NCI-H2081 treated with DMSO at 0.1 percent for 48 hours (cell line): ENCODE measurements at places on chromosomes 5 and 9.
A peak's percentile ranks its signal among the peaks of the same experiment; 100 is the strongest.

DNA sequence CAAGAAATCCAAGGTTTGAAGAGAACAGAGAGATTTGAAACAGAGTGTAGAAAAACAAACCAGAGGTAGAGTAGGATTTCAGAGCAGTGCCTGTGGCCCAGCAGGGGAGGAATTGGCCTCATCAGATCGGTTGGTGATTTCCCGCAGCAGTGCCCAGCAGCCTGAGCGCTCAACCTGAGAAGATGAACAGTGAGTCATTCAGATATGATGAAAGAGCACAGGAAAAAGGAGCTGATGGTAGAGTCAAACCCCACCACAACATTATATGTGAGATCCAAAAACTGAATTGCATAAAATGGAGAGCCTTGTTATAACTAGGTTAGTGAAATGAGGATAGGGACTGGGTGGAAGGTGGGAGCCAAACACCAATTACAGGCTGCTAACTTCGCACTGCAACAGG lies 248.9 kb downstream of the PIK3R1 start:
- DNase-seq, result no peak

DNA sequence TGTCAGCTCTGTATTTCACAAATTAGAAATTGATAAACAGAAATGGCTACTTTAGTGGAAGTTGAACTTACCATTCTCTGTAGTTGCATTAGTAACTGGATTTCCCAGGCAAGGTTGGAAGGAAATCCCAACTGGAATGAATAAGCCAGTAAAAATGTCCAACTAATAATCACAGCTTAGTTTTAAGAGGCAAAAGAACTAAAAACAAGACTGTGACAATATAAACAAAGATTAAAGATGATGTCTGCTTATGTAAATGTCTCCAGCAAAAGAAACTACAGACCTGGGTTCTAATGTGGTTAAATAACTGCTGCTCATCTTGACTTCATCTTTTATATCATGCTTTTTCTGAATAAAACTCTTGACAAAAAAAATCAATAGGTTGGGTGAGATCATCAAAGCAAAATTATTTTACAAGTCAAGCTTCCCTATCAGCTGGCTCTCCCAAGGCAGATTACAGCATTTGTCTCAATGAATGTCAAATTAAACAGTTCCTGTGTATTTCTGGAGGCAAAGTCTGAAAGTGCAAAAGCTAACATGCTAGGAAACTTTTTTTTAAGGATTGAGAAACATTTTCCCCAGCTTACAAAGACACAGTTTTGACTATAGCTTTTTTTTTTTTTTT lies 62.3 kb upstream of the HMHB1 start:
- no peak for DNase-seq

- no peak for DNase-seq
Measured at GRCh38 chr5:80962630-80963520, 2.7 kb downstream of the RASGRF2 start.

DNA sequence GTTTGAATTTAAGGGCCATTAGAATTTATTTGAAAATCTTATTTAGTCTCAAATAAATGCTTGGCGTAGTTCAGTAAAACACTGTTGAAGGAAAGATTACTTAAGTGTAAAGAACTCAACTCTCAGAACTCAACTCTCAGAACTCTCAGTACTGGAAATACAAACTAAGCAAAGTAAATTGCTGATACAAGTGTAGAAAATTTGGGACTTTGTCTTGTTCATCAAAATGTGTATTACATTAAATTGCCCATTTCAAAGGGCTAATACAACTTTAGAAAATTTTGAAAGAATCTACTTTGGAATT lies 99.4 kb downstream of the CSNK1G3 start:
- DNase-seq, result no peak

GRCh38 chr5:138719811-138720210 lies 33.4 kb upstream of the CTNNA1 start:
- DNase-seq, result no peak

- no peak for DNase-seq
Measured at GRCh38 chr9:74951725-74952151, 974 bp downstream of the C9orf40 start.

DNA sequence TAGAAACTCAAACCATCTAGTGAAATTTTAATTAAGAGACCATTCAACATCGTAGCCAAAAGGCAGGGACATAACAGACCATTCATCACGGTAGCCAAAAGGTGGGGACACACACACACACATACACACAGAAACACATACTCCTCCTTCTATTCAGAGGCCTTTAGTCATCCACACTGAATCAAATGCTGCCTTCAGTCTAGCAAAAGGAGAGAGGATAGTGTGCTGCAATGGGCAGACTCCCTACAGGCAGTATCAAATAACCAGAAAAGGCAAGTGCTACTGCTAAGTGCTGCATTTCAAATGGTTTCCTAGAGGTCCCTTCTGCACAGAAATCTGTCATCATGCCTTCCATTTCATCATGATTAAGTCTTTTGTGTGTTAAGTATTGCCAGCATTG lies 303.9 kb downstream of the TRIM32 start:
- no peak for DNase-seq

DNA sequence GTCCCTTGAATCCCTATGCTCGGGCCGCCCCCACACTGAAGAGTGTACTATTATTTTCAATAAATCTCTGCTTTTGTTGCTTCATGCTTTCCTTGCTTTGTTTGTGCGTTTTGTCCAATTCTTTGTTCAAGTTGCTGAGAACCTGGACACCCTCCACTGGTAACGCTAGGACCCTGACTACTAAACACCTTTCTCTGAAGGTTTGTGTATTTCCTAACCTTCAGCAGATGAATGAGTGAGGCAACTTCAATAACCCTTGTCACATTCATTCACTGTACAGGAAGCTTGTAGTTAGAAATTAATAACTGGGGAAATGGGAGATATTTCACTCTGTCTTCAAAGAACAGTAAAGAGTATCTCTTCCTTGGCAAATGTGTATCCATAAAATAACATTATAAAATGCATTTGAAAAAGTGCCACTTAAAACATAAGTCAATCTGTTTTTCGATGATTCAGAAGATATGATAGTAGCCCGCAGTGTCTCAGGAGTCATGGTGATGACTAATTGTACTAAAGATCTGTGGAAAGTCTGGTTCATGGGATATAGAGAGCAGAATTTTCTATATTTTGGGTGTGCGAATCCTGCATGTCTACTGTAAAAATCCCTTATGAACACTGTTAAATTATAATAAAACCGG lies 43.2 kb upstream of the ANKH start:
- DNase-seq, result no peak

- DNase-seq, result no peak
Measured at GRCh38 chr5:131634666-131634995, 398 bp downstream of the RAPGEF6 start.

GRCh38 chr5:126492939-126493338 lies 69.7 kb downstream of the GRAMD2B start:
- DNase-seq, result no peak

DNA sequence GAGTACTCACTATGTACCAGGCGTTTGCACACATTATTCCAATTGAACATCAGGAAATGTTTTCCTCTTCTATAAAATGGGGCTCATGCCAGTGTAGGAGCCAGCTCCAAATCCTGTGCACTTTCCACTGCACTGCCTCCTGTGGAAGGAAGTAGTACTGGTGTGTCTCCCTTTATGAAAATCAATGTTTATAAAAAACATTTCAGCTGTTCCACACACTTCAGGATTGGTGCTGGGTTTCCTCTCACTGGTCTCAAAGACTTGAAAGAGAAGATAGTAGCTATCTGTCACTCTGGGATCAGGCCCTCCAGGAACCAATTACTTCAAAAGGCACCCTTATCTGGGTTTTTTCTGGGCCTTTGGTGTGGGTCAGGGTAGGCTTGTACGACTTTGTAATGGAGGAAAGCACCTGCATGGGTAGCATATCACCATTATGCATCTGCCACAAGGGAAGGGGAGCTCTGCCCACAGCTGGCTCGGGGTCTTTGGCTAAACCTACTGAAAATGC lies 32.5 kb downstream of the RAB14 start:
- DNase-seq, result no peak

GRCh38 chr5:4375640-4376039 lies 764.5 kb upstream of the ADAMTS16 start:
- no peak for DNase-seq

DNA sequence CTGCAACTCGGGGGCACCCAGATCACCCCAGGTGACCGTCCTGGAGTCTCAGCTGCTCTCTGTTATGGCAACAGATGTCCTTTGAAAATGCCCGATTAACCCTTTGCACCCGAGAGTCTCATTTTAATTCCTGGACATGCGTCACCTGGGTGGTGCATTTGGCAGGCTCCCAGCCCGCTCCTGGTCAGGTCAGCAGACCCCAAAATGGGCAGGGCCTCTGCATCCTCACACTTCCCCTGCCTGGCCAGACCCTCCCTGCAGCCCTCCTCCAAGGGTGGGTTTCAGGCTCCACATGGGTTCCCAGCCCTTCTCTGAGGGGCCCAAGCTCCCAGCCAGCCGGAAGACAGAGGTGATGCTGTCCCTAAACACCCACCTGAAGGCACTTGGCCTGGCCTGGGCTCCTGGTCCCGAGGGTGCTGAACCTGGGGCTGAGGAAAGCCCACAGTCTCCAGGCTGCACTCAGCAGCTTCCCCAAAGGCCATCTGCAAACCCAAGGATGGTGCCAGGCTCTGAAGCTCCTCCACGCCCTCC lies 69.4 kb downstream of the PSMB7 start:
- no peak for DNase-seq

- no peak for DNase-seq
Measured at GRCh38 chr5:134874831-134875655, 872 bp downstream of the TXNDC15 start.

- no peak for DNase-seq
Measured at GRCh38 chr9:133428617-133429101, 6.5 kb downstream of the ADAMTS13 start.

DNA sequence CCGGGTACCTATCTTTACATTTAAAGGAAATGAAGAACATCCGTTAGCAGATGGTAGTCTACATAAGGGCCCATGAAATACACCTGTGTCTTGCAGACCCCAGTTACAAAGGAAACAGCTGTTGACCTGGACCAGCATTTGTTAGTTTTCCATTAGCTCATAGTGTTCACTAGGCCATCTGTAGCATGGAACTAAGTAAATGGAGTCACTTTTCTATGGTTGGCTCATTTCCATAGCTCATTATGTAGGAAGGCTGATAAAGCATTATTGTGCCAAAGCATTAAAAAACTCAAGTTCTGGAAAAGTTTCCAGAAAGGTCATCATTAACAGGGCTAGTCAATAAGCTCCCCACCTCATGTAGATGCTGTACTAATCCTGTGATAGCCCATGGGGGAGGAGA lies 62.1 kb downstream of the PCSK1 start:
- DNase-seq, result peak; percentile 8

DNA sequence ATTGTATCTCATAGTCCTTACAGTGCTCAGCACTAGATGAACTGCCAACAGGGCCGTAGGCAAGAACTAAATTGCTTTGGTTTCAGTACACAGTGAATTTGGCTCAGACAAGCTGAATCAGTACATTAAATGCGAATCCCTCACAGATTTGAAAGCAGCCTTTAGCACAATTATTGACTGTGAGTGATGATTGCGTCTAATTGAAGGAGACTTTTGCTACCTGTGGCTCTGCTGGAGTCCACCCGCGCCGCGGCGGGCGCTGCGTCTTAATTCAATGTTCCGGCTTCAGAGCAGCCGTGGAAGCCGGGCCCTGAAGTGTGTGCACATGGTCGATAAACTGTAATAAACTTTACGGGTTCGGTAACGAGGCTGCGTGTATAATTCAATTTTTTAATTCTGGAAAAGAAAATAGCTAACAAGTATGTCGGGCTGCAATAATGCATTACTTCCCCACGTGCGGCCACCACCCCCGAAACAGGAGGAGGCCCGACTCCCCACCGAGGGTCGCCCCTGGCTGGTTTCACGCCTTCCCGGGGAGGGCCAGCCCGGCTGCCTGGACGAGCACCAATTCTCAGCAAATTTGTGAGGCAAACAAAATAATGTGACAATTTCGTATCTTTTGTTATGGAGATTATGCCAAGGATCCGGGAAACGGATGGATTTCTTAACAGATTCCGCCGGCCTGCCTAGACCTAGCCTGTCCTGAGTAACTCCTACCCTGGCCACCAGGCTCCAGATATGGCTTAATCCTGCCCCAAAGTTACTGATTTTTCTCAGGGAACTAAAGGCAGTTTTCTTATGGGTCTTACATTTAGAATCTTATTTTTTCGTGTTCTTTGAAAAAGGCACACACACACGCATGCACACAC lies 269.4 kb upstream of the IRX1 start:
- DNase-seq, result no peak

- no peak for DNase-seq
Measured at GRCh38 chr5:113232221-113232620, 202.6 kb downstream of the TSSK1B start.

DNA sequence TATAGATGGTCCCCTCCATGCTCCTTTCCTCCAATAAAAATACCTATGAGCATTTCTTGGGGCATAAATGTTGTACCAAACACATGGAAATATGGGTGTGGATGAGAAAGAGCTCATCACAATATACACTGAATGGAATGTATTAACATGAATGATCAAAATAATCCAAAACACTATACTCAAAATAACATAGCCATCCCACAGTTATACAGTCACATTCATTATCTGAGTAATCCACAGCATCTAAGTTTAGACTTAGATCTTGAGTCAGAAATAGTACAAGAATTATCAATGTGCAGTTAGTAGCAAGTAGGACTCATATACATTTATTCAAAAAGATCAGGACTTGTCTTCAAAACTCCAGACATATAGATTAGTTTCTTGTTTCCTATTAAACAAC lies 175.2 kb upstream of the NREP start:
- no peak for DNase-seq

- no peak for DNase-seq
Measured at GRCh38 chr9:107638521-107639310, 149.1 kb upstream of the KLF4 start.

GRCh38 chr5:112533362-112533761 lies 114.3 kb upstream of the EPB41L4A start:
- no peak for DNase-seq

GRCh38 chr5:135318037-135318436 lies 81.0 kb downstream of the MACROH2A1 start:
- DNase-seq, result no peak

GRCh38 chr9:18692268-18692667 lies 218.3 kb downstream of the ADAMTSL1 start:
- DNase-seq, result no peak
